ENCODE measurements at places on chromosomes 2 and 18. TPM values are rescaled to one million over a fixed set of nuclear protein-coding genes. Genes with fewer than 3 reads are reported as not detected.

Gene CXCR1
- 0.33 TPM for total RNA-seq

Gene DYSF
- 16.5 TPM for total RNA-seq

Gene MYL1
- 417 TPM for total RNA-seq

Gene SLC23A3
- total RNA-seq = 1.3 TPM

Gene DNAJC5G
- total RNA-seq = not detected

Gene KCNS3
- total RNA-seq = 10.9 TPM

Gene GCKR
- not detected for total RNA-seq

Gene ADRA2B
- 1.9 TPM for total RNA-seq

Gene FHOD3
- 49.9 TPM for total RNA-seq

Gene SCN9A
- total RNA-seq = 20.1 TPM

Gene MYO7B
- total RNA-seq = 0.60 TPM

Gene NAGK
- total RNA-seq = 65.3 TPM

Gene ANKRD23
- 24.0 TPM for total RNA-seq

Gene EVX2
- total RNA-seq = not detected

Gene EFEMP1
- total RNA-seq = 228 TPM

Gene LIMS2
- total RNA-seq = 11.2 TPM

Gene ATP5F1A
- 931 TPM for total RNA-seq

Gene PCARE
- 57.0 TPM for total RNA-seq

Gene NTSR2
- 0.44 TPM for total RNA-seq

Gene SERPINB10
- 1.3 TPM for total RNA-seq

Gene LAMA3
- 25.9 TPM for total RNA-seq

Gene ZNF385B
- total RNA-seq = 30.8 TPM

Gene IL37
- not detected for total RNA-seq

Gene FBXO36
- total RNA-seq = 6.3 TPM

Gene CHAC2
- 2.2 TPM for total RNA-seq

Gene ELAC1
- total RNA-seq = 11.8 TPM

Gene GPR155
- 7.9 TPM for total RNA-seq

Gene SERPINB3
- total RNA-seq = not detected

Gene FEZ2
- 83.5 TPM for total RNA-seq

Gene CYS1
- 9.7 TPM for total RNA-seq

Gene PLGLB2
- total RNA-seq = 4.6 TPM

Gene HS1BP3
- total RNA-seq = 19.2 TPM

Gene C2orf81
- 3.1 TPM for total RNA-seq

Gene GPR55
- not detected for total RNA-seq

Gene NRBP1
- total RNA-seq = 108 TPM

Gene IFIH1
- 7.0 TPM for total RNA-seq

Gene CCDC68
- total RNA-seq = 14.3 TPM

Gene LOXHD1
- 0.77 TPM for total RNA-seq

Gene RNF103
- total RNA-seq = 45.1 TPM

Gene ALK
- 9.5 TPM for total RNA-seq

Gene TWIST2
- 12.3 TPM for total RNA-seq

Gene CIDEA
- total RNA-seq = 0.55 TPM

Gene CRYGC
- 1,741 TPM for total RNA-seq

Gene COL3A1
- 7,166 TPM for total RNA-seq

Gene GMCL1
- 24.7 TPM for total RNA-seq
